ENCODE measurements at places on chromosomes 6 and 20.

DNA sequence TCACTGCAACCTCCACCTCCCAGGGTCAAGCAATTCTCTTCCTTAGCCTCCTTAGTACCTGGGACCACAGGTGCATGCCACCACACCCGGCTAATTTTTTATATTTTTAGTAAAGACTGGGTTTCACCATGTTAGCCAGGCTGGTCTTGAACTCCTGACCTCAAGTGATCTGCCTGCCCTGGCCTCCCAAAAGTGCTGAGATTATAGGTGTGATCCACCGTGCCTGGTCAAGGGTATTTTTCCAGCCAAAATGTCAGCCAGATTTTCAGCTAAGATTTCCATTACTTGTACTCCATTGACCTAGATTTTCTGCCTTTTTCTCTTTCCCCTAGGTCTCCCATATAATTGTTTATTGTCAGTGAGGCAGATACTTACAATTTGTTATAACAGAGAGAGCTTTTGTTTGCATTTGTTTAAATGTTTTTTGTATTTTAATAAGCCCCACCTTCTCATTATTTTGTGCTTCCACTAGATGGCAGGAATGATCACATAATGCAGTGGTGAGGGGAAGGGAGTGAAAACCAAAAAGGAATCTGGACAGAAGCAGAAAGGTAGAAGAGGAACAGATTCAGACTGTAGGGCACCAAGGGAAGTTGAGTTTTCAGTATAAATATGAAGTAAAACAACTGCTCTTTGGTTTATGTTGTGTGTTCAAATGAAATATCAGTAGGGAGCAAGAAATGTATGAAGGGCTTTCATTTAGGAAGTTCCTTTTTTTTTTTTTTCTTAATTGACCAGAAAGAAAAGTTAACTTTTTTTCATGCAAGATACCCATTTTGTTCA is 29.7 kb downstream of the RPF2 start:
- peak; percentile 58 for DNase-seq

DNA sequence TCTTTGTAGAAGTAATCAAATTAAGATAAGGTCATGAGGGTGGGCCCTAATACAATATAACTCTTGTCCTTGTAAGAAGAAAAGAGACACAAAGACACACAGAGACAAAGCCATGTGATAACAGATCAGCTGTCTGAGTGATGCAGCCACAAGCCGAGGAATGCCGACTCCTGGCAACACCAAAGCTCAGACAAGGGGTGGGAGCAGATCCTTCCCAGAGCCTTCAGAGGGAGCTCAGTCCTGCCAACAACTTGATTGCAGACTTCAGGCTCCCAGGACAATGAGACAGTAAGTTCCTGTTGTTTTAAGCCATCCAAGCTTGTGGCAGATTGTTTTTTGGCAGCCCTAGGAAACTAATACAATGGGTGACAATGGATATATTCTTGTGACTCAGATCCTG is 325.0 kb upstream of the AGPAT4 start:
- no peak for DNase-seq

DNA sequence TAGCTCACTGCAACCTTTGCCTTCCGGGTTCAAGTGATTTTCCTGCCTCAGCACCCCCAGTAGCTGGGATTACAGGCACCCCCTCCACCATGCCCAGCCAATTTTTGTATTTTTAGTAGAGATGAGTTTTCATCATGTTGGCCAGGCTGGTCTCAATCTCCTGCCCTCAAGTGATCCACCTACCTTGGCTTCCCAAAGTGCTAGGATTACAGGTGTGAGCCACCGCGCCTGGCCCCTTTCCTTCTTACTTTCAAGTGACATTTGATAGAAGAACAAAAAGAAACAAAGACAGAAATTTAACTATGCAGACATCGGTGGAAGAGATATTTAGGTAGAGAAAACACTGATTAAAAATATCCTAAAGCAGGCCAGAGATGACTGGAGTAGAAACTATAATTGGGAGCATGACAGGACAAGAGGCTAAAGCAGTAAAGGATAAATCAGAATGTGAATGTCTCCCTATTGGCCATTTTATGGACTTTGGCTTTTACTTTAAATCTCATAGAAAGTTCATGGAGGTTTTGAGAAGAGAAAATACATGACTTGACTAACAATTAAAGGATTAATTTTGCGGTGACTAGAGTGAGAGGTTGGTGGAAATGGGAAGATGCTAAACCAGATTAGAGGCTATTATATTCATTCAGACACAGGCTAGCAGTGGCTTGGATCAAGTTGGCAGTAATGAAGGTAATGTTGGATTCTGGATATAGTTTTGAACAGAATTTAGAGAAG is 2.2 kb upstream of the EYS start:
- no peak for DNase-seq

DNA sequence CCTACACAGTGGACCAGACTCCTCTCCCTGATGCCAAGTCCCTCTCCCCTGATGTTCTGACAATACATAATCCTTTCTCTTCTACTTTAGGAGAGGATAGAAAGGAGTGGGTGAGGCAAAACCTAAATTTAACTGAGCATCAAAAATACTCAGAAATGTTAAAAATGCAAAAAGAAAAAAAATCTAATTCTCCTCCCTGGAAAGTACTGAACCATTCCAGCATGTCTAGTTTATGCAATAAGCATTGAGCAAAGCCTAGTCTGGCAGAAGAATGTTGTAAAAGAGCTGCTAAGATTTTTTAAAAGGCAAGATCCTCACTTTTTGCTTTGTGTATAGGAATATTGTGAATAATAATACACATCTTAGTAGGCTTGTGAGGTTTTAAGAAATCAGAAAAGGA is 116.6 kb upstream of the STXBP5 start:
- DNase-seq, result no peak

GRCh38 chr20:32569380-32570305 is 15.5 kb downstream of the NOL4L start:
- DNase-seq, result no peak

- DNase-seq, result no peak
Measured at GRCh38 chr6:165034271-165034741, 275.1 kb downstream of the C6orf118 start.

DNA sequence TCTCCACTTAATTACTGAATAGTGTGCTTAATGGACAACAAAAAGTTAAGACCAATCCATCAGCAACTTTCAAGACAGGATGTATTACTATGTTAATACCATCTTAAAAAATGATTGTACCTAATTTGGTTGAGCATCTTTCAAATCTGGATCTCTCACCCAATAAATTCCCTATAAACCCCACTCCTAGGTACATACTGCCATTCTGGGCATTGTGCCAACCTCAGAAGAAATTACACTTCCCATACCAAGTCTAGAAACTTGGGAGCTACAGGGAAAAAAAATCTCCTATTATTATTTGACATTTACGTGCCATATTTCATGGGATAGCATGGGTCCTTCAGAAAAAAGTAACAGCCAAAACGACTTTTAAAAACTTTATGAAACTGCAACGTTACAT is 5.1 kb downstream of the SYNCRIP start:
- no peak for DNase-seq

DNA sequence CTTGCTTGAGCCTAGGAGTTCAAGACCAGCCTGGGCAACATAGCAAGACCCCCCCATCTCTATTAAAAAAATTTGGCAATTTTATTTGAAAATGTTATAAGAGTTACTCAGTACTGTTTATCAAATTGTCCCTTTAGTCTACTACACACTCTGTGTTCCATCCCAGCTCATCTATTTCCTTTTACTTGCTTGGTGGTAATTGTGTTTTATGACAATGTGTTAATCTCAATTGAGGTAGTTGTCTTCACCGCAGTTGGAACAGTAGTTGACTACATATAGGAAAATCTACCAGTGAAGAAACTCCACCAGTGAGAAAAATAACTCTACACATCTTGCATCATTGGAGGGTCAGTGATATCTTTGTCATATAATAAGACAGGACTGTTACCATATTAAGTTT is 8.0 kb downstream of the NCOA3 start:
- DNase-seq, result no peak

- no peak for DNase-seq
Measured at GRCh38 chr20:6418732-6419131, 295.9 kb upstream of the FERMT1 start.

GRCh38 chr20:57346477-57346876 is 4.6 kb upstream of the RAE1 start:
- peak; percentile 67 for DNase-seq

DNA sequence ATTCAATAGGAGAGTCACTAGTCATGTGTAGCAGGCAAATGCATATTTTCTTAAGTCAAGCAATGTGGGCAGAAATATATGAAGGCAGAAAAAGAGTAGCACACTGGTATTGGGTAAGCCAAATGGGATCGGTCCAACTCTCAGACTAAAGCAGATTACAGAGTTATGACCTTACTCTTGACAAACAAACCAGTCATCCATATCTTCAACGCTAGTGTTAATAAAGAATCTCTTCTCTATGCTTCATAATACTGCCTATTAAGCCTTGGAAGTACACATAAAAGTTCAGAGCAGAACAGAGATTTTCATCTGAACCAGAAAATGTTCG is 320.2 kb upstream of the JARID2 start:
- peak; percentile 14 for DNase-seq

DNA sequence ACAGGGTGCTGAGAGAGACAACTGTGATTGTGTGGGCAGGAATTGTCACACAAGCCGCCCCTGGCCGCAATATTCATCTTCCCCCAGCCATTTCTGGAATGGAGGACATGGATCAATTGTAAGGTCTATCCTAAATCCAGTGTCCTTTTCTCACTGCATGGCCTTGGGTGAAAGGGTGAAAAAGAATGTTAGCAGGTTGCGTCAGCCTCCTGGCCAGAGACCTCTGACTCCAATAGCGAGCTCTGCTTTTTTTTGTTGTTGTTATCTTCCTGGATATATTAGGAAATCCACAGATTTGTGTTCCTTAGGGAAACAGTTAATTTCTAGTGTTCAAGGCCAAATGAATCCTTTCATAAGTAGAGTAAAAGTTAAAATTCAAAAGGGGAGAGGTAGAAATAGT is 47.1 kb upstream of the CD83 start:
- DNase-seq, result no peak

GRCh38 chr6:56227071-56227879 is 20.1 kb downstream of the COL21A1 start:
- no peak for DNase-seq

- DNase-seq, result no peak
Measured at GRCh38 chr6:162123797-162124196, 603.8 kb downstream of the PRKN start.
